Vagina (tissue), 2 donors: ENCODE measurements at places on chromosomes 16 and 17. TPM values are rescaled to one million over a fixed set of nuclear protein-coding genes. Genes with fewer than 3 reads are reported as not detected.

GRCh38 chr16:21101631-21102420 lies 48.8 kb downstream of the DNAH3 start:
- DNase-seq, result no peak

GRCh38 chr17:50908140-50908859 lies 42.1 kb upstream of the TOB1 start:
- no peak for DNase-seq

The NPB gene
- 4.7 TPM for total RNA-seq

The CMC2 gene
- 6.6 TPM for total RNA-seq

GRCh38 chr16:11017499-11017898 lies 73.1 kb downstream of the CLEC16A start:
- no peak for DNase-seq

The PHOSPHO1 gene
- not detected for total RNA-seq

The CDRT15L2 gene
- not detected for total RNA-seq

DNA sequence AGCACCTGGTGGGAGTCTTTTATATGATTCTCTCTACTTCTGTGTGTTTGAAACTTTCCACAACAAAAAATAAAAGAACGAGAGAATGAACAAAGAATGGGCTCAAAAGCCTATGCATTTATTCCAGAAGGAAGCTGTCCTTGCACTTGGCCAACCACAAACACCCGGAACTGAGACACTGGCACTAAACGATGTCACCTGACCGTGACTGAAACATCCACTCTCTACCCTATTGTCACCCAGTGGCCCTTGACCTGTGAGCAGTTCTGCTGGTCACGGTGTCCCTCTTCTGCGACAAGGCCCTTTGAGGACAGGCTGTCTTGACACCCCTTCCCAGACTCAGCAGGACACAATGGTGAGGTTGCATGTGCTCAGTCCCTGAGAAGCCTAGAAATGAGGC lies 56.6 kb downstream of the TEKT5 start:
- no peak for DNase-seq

The UTS2R gene
- not detected for total RNA-seq

The CTRL gene
- total RNA-seq, result 3.2 TPM

GRCh38 chr17:10635290-10635689 lies 21.8 kb downstream of the MYH3 start:
- DNase-seq, result no peak

The GID4 gene
- 11.3 TPM for total RNA-seq

The FOXK2 gene
- 55.5 TPM for total RNA-seq

GRCh38 chr17:73311781-73312641 lies at the start of gene CDC42EP4:
CDC42EP4 (minus strand) TSS chr17:73312001; CDS start chr17:73286500, 25,501 bp downstream.
- DNase-seq, result no peak

GRCh38 chr16:79272141-79272577 lies 328.4 kb downstream of the MAF start:
- no peak for DNase-seq

The OR4D1 gene
- total RNA-seq, result not detected

The ITGAL gene
- 5.4 TPM for total RNA-seq

The TBC1D28 gene
- total RNA-seq, result not detected

DNA sequence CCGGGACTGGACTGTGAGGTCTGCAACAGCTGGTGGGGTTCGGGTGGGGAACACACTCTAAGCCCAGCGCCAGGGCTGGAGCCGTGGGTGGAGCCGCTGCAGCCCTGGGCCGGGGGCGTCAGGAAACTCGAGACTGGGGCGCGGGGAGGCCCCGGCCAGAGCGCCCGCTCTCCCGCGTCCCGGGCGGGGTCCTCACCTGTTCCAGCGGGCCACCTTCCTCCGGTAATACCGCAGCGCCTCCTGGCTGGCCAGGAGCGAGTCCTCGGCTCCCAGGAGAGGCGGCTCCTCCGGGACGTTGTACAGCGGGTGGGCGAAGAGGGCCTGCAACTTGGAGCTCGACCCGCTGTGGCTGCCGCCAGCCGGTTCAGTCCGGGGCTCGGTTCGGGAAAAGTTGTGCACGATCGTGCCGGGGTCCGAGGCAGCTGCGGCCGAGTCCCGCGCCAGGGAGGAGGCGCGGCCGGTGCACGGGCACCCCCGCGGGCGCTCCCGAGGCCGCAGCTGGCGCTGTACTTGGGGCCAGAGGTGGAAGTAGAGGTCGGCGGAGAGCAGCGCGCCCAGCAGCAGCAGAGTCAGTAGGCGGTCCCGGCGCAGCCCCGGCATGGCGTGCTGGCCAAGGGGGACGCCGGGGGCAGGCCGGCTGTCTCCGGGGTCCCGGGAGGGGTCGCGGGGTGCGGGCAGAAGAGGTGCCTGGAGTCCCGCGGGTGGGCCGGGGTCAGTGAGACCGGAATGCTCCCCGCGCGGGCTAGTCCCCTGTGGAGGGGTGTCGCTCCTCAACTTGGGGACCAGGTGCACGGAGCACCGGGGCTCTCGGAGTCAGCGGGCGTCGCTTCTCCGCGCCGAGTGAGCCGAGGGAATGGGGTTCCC lies 868 bp downstream of the FAM20A start:
- no peak for DNase-seq

- no peak for DNase-seq
Measured at GRCh38 chr17:35056013-35056412, 7.5 kb downstream of the RFFL start.

The C17orf78 gene
- total RNA-seq, result not detected

DNA sequence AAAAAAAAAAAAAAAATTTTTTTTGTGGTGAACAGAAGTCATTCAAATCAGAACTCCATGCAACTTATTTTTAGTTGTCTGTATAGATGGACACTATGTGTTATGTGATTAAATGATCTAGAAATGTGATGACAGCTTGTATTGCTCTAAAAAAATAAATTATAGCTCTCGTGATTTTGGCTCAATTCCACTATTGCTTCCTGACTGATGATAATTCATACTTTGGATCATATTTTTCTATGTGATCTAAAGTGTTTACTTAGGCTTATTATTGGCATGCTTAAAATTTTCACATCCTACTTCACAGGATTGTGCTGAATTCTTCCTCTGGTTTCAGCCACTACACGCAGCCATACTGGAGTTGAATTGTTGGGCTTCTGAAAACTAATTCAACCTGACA lies 76.8 kb downstream of the RPGRIP1L start:
- no peak for DNase-seq

DNA sequence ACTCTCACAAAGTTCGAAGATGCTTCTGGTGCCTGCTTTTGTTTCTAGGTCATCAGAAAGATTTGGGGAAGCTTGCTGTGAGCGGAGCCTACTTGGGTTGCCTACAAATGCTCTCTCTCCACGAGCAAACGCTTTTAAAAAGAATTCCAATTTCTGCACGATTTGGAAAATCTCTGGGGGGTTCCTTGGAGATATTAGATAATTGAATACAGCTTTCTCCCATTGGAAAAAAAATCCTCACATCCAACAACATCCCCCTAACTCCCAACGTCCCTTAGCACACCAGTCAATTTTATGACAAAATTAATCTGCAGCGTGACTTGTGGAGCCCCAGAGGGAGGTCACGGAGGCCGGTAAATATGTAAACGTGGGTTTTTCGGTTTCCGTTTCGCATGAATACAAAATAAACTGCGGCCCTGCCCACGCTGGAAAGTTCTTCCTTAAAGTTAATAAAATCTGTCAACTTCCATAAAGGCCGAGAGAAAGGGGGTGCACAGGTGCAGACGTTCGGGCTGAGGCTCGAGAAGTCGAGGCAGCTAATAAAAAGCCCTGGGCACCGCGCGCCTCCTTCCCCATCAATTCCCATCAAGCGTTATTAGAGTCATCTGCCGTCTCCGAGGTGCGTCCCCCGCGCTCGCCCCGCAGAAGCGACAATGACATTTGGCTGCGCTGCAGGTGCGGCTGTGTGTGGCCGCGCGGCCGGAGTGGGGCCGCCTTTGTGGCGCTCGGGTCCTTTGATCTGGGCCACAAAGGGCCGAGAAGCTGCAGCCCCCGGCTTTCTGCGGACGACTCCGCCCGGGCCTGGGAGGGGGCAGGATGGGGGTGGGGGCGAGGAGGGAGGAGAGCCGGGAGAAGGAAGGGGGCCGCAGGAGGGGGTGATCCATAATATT lies 37.6 kb downstream of the SALL1 start:
- DNase-seq, result no peak
